ENCODE measurements at places on chromosomes 6 and 20. TPM values are rescaled to one million over a fixed set of nuclear protein-coding genes. Genes with fewer than 3 reads are reported as not detected.

SLA2 gene
- 0.19 TPM for total RNA-seq

TUBB gene
- total RNA-seq, result 427 TPM

SCRT2 gene
- not detected for total RNA-seq

FANCE gene
- 9.8 TPM for total RNA-seq

MOG gene
- not detected for total RNA-seq
